Naive thymus-derived CD4-positive, alpha-beta T cell (primary cell): ENCODE measurements at places on chromosomes 16 and 17. TPM values are rescaled to one million over a fixed set of nuclear protein-coding genes. Genes with fewer than 3 reads are reported as not detected.

NTN1 gene
- total RNA-seq: 0.11 TPM

GFAP gene
- total RNA-seq: not detected

GLYR1 gene
- total RNA-seq: 107 TPM

KRTAP9-2 gene
- not detected for total RNA-seq

CHD9NB gene
- not detected for total RNA-seq

ARHGAP27 gene
- total RNA-seq: 53.4 TPM

FOXC2 gene
- total RNA-seq: not detected

CLEC19A gene
- total RNA-seq: not detected

TPPP3 gene
- not detected for total RNA-seq

SLC52A1 gene
- not detected for total RNA-seq

MYH13 gene
- total RNA-seq: not detected in 2 replicates

RRAD gene
- total RNA-seq: 0.89 and 1.3 TPM in 2 replicates

MT1G gene
- total RNA-seq: not detected

GJD3 gene
- total RNA-seq: not detected

SMIM5 gene
- 2.0 TPM for total RNA-seq

C16orf96 gene
- 0.70 TPM for total RNA-seq

G6PC1 gene
- not detected for total RNA-seq

ZP2 gene
- total RNA-seq: not detected in 2 replicates

CCL8 gene
- total RNA-seq: not detected

DPEP1 gene
- total RNA-seq: not detected in 2 replicates

CDRT15 gene
- not detected for total RNA-seq

NOB1 gene
- 35.3 TPM for total RNA-seq

HAGHL gene
- total RNA-seq: 14.6 TPM

NPW gene
- total RNA-seq: not detected

DLX4 gene
- total RNA-seq: 1.6 TPM

KCNH6 gene
- not detected for total RNA-seq

APOBR gene
- 28.8 TPM for total RNA-seq

KREMEN2 gene
- total RNA-seq: not detected

CLDN9 gene
- total RNA-seq: 0.37 TPM

DHRS7C gene
- not detected for total RNA-seq

EPX gene
- not detected for total RNA-seq

SCPEP1 gene
- 6.8 and 8.4 TPM in 2 replicates for total RNA-seq

GLIS2 gene
- not detected for total RNA-seq

NDUFAF8 gene
- 34.2 TPM for total RNA-seq

RAB11FIP4 gene
- total RNA-seq: 82.4 TPM

CEP112 gene
- 0.46 TPM for total RNA-seq

KLHL10 gene
- not detected for total RNA-seq
